HL-60 (cell line): ENCODE measurements at places on chromosomes 12 and 14.

DNA sequence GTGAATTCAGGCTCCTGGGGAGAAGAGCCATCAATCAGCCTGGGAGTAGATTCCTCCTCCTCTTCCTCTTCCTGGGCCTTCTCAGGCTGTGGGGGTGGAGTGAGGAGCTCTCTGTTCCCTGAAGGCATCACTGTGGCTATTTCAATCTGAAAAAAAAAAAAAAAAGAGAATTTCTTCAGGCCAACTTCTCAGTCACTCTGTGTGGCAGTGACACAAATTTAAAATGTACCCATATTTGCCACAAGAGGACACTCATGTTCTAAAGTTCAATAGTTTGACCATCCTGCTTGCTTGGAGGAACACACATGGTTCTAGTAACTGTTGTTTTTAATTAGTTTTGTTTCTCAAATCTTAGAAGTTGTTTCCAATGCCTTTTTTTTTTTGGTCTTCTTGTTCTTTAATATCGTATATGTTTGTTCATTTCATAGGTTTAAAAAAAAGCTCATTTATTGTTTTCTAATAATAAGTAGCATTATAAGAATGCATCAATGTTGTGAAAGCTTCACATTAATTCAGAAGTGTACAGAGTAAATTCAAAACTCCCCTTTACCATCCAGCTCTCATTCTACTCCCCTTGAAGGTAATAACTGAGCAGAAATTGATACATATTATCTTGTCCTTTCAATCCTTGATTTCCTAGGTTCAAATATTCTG, 23.3 kb upstream of the CCER1 start:
- DNase-seq, result peak; percentile 8

DNA sequence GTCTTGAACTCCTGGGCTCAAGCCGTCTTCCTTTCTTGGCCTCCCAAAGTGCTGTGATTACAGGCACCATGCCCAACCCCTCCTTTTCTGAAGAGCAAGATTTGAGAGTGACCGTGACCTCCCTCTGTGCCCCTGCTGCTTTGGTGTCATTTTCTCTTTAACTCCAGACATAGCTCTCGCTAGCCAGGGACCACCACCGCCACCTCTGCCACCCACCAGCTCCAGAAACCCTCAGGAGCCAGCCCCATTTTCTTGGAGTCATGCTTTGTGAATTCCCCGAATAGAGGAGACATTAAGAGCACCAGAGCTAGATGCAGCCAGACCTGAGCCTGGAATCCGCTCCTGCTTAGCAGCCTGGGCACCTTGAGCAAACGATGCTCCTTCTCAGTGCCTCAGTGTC, 18.2 kb downstream of the SDSL start:
- DNase-seq, result no peak

- no peak for DNase-seq
Measured at GRCh38 chr12:4943067-4943937, 33.6 kb downstream of the KCNA1 start.

DNA sequence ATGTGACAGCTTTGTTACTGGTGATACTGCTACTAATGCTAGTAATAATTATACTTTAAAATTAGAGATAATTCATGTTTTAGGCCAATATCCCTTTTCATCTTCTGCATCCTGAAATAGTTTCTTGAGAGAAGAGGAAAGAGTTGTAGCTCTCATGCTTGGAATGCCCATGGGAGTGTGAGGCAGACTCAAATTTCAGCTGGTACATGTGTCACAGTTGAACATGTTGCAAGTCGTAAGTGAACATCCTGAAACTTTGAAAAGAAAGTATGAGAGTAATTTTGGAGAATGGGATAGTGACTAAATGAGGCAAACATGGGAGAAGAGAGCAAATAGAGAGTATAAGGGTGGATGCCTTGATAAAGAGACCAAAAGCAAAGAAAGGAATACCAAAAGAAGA, 168.0 kb downstream of the TMTC3 start:
- DNase-seq, result no peak

- DNase-seq, result no peak
Measured at GRCh38 chr14:54687750-54688119, 120.8 kb downstream of the SAMD4A start.

DNA sequence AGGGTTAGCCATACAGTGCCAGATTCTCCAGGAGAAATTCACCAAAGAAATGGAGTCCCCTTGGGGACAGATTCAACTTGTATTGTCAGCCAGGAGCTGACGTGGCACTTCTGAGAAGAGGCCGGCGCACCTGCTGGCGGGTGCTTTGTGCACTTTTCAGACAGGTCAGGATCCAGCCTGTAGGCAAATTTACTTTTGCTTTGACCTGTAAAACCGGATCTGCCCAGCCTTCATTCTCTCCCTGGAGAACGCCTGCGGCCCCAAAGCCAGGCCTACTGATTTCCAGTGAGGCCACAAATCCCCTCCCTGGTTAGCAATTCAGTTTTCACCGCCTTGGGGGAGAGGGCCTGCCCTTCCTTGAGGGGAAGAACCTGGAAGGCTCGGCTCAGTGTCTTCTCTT, 17.4 kb downstream of the P2RX4 start:
- no peak for DNase-seq

DNA sequence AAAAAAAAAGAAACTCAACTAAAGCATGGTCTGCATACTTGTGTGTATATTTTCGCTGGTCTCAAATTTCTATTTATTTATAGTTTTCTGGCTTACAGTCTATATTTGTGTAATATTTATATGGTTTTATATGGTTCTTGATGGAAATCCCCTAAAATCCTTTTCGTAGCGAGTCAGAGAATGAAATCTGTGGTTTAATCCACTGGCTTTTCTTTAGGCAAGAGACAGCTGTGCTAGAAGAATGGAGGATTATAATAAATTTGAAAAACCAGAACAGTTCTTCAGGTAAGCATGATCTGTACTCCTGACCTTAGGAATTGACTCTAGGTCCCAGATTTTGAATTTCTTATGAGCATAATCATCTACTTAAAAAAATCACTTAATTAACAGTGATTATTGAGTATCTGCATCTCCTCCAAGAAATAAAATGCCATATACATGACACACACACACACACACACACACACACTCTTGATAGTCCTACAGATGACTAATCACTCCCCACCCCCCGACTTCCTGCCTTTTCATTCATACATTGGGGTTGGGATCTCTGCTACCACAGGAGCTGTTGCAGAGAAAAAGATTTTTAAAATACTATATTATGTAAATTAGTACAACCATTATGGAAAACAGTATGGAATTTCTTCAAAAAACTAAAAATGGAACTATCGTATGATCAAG, 113.4 kb downstream of the CRADD start:
- no peak for DNase-seq

GRCh38 chr14:98684468-98684867, 587.5 kb downstream of the BCL11B start:
- DNase-seq, result no peak

GRCh38 chr12:56718636-56719035, 6.5 kb downstream of the NACA start:
- DNase-seq, result no peak

DNA sequence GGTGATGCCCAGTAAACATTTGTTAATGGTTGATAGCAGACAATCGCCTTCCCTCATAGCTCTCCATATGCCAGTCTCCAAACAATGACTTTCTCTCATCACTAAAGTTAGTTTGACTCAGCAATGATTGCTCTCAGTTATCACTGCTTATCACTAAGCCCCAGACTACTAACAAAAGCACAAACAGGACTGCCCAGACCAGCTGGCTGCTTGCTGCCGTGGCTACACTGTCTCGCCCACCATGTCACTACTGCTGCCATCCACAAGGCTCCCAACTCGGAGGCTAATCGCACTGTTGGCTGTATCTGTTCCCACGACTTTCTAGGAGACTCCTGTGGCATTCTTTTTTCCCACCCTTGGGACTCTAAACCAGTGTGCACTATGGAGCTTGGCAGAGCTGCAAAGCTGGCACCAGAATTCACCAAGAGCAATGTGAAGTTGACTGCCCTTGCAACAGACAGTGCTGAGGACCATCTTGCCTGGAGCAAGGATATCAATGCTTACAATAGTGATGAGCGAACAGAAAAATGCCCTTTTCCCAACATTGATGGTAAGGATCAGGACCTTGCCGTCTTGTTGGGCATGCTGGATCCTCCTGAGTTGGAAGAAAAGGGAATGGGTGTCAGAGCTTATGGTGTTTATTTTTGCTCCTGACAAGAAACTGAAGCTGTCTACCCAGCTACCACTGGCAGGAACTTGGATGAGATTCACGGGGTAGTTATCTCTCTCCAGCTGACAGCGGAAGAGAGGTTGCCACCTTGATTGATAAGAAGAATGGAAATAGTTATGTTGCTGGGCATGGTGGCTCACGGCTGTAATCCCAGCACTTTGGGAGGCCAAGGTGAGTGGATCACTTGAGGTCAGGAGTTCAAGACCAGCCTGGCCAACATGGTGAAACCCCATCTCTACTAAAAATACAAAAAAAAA, 27.1 kb upstream of the NR2C1 start:
- no peak for DNase-seq

DNA sequence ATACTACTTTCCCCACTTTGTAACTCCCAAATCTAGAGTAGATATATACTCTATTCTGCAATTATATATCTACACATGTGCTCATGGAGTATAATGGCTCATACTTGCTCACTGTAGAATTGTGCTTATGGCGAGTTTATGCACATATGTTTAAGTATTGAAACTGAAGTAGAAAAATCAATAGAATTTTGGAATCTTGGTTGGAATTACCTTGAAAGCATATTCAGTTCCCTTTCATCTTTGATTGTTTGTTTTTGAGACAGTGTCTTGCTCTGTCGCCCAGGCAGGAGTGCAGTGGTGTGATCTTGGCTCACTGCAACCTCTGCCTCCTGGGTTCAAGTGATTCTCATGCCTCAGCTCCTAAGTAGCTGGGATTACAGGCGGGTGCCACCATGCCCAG, 4.5 kb downstream of the KLRG1 start:
- DNase-seq, result no peak

DNA sequence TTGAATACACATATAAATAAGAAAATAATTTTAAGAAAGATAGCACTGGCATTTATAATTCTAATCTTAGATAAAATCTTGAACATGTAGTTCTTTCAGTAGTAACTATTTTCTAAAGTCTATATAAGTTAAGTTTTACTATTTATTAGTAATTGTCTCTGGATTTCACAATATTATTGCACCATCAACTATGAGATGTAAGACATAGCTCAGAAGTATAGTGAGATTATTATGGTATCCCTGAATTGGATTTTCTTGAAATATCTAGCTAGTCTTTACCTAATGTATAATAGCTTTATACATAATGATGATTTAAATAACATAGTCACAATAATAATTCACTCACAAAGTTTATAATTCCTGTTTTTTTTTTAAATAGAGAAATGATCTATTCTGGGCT, 6.7 kb downstream of the CLEC12A start:
- peak; percentile 41 for DNase-seq

GRCh38 chr14:89267656-89268055, 149.4 kb downstream of the FOXN3 start:
- DNase-seq, result no peak

DNA sequence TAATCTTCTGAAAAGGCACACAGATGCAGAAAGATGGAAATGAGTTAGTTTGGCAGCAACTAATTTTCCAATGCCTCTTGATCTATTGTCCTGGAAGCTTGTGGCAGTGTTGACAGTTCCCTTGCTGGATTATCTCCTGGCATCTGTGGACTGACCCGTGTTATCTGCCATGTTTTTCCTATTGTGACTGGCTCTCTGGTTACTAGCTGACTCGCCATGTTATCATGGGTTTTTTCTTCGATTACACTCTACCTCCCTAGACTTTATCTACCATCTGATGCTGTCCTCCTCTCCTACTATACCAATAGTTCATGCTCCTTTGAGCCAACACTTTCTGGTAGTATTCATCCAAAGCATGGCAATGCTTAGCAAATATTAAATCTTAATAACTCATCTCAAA, 63.3 kb upstream of the FLRT2 start:
- no peak for DNase-seq

DNA sequence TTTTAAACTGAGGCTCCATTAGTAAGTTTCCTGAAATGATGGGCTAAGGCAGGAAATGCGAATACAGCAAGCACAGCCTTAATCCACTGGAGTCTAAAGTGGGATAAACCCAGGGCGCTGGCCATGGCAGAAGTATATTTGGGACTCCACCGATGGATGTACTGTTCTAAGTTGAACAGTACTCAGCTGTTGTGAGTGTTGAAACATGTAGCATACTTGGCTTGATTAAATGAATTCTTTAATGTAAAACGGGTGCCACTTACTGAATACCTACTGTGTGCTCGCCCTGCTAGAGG, 996 bp downstream of the SSPN start:
- no peak for DNase-seq

GRCh38 chr12:30643366-30643765, 52.3 kb downstream of the IPO8 start:
- no peak for DNase-seq

GRCh38 chr14:38828183-38828827, 274.7 kb downstream of the SEC23A start:
- no peak for DNase-seq

- DNase-seq, result no peak
Measured at GRCh38 chr12:70078161-70078560, 165.1 kb upstream of the CNOT2 start.

DNA sequence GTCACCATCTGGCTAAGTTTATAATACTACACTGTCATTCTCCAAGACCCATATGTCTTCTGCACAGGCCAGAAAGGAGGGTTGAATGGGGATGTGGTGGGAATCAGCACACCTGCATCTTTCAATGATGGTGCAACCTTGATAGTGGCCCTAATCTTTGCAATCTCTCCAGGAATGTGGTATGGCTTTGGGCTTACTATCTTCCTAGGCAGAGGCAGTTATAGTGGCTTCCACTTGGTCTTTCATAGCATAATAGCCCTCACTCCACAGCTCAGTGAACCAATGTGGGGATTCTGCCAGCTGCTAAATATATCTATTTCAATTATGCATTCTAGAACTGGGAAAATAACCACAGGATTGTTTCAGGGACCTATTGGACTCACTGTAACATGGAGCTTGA, 61.8 kb upstream of the ATP2B1 start:
- DNase-seq, result no peak

- DNase-seq, result peak; percentile 72
Measured at GRCh38 chr12:107607464-107608392, 77.9 kb upstream of the PWP1 start.

GRCh38 chr12:109203480-109203879, 87.1 kb downstream of the ACACB start:
- no peak for DNase-seq

DNA sequence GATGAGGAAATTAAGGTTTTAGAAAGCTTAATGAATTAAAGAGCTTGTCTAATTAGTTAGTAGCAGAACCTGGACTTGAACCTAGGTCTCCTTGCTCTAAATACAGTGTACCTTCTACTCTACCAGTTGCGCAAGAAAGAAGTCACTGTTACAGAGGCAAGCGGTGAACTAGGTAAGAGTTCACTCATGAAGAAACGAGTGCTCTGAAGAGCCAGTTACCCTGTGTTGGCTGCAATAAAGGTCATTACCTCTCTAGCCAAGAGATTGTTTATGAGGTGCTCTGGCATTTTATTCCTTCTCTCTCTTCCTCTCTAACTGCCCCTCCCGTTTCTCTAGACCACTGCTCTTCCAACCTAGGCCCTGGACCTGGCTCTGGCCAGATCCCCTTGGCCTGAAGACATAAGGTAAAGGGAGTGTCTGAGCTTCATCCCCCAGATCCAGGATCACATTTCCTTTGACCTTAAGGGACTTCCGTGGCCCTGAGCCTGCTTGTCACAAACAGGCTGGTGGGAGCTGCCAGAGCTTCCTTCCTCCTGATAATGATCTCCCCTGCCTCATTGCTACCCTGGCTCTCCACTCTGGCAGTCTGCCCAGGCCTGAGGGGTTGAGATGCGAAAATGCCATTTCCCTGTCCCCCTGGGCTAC, 1.9 kb downstream of the RNASE7 start:
- DNase-seq, result peak; percentile 50
